ENCODE measurements at places on chromosomes 1 and 21.

- peak; percentile 65 for DNase-seq
Observed at GRCh38 chr1:234604495-234605398, 5.2 kb downstream of the IRF2BP2 start.

- DNase-seq = peak; percentile 89
Observed at GRCh38 chr1:203888807-203889251, 27.4 kb downstream of the SNRPE start.

- no peak for DNase-seq
Observed at GRCh38 chr1:175889848-175890247, 146.5 kb upstream of the TNR start.

GRCh38 chr1:187390215-187390818, 561.6 kb downstream of the PLA2G4A start:
- DNase-seq = peak; percentile 28

DNA sequence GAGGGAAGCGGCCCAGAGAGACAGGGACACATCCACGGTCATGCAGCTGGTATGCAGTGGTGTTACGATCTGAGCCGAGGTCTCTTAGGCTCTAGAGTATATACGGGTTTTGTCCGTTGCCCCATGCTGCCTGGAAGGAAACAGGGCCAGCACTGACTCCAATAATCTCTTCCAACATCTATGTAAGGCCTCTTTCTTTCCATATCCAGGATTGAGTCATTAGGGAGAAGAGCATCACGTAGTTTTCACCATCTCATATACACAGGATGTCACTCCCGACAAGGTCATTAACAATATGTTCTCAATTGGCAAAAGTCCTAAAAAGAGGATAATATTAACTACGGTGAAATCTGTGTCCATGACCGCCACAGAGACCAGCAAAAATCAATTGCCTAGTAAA, 4.4 kb downstream of the C8B start:
- no peak for DNase-seq

- DNase-seq = no peak
Observed at GRCh38 chr1:174894117-174894762, 105.5 kb upstream of the CACYBP start.

- no peak for DNase-seq
Observed at GRCh38 chr1:167627865-167628641, 2.0 kb upstream of the RCSD1 start.

DNA sequence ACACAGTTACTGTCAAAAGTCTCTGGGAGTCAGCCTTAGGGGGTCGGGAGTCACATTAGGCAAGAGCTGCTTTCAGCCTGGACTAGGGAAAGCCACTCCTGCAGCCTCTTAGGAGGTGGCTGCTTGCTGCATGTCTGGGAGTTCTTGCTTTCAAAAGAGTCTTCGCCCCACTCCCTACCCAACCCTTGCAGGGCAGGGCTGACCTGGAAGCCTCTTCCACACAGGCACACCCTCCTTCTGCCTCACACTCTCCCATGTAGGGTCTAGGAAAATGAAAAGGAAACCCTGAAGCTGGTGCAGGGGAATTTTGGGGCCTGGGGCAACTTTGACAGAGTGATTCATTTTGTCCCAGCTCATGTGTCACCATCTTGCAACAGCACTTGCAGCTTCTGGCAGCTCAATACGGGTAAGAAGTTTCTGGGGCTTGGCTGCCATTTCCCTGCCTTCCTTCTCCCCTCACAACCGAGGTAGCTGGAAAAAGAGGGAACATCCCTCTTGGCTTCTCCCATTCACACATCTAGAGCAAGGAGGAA, 37.3 kb downstream of the KCND3 start:
- no peak for DNase-seq

- peak; percentile 67 for DNase-seq
Observed at GRCh38 chr1:45442272-45442671, 48.7 kb downstream of the TESK2 start.

- peak; percentile 99 for DNase-seq
Observed at GRCh38 chr1:240031009-240031408, 60.7 kb upstream of the FMN2 start.

- DNase-seq = peak; percentile 92
Observed at GRCh38 chr21:25506887-25507286, 100.4 kb downstream of the MRPL39 start.

DNA sequence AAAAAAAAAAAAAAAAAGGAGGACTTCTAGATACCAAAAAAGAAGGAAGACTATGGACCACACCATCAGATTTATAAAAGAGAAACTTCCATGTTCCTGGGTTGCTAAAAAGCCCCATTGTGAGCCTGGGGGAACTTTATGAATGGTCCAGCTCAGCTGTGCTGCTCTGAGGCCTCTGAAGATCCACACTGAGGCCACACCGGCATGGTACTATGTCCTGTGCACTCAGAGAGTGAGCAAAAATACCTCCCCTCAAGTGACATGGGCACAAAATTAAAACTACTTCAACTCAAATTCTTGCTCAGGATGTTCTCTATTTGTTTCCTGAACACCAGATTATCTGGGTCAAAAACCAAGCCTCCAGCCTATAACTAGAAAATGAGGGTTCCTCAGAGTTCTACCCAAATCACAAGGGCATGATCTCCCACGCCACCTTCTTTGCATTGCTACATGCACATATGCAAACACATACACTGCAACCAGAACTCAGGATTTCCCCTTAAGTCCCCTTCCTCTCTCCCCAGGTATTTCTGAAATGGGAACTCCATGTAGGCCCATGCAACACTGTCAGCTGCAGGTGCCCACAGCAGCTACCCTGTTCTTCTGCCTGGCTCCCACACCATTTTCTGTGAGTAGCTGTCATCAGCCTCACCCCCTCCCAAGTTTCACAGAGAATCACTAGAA, 94.4 kb downstream of the SH3GLB1 start:
- DNase-seq = no peak

DNA sequence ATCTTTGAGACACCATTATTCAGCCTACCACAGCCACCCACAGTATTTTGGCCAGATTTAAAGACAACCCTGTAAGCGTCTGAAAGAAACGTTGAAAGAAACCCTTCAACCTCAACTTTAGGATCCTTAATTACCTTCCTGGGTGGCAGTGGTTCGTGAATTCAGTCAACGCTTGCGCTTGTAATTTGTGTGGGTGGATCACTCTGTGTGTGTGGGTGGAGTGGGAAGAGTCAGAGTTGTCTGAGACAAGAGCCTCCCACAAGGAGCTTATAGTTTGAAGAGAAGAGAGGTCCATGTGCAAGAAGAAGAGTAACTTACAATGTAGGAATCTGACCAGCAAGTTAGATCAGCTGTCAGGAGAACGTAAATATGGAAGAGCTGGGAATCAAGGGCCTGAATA, 8.4 kb downstream of the COQ8A start:
- DNase-seq = no peak

- no peak for DNase-seq
Observed at GRCh38 chr1:1199961-1200875, 6.2 kb downstream of the TNFRSF18 start.

- DNase-seq = no peak
Observed at GRCh38 chr1:16461681-16462080, 21.2 kb downstream of the NECAP2 start.
